ENCODE measurements at places on chromosomes 12 and 14. TPM values are rescaled to one million over a fixed set of nuclear protein-coding genes. Genes with fewer than 3 reads are reported as not detected.
A peak's percentile ranks its signal among the peaks of the same experiment; 100 is the strongest.

The CLEC4A gene
- total RNA-seq, result not detected

GRCh38 chr12:122862872-122863701 lies 27.8 kb downstream of the HIP1R start:
- H3K27me3 ChIP-seq, result no peaks in the 10 kb centered on the region
- peaks cover 2% of the 10 kb centered on the region for H3K4me1 ChIP-seq
- DNase-seq, result no peak

The TUNAR gene
- total RNA-seq, result not detected

The PRMT5 gene
- 52.6 TPM for total RNA-seq

DNA sequence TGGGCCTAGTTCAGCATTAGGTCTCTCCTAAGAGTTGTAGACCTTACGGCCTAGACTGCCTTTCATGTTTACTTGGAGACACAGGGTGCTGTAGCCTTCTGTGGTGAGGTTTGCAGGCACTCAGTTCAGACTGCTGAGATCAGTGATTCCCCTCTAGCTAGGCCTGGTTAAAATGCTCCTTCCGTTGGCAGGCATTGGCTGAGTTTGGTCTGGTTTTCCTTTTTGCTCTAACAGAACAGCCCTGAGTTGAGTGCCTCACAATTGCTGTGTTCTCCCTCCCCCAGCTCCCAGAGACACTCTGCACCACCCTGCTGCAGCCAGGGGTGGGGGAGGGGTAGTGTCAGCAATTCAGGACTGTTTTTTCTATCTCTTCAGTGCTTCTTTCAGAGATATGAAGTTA lies 178.9 kb upstream of the DYRK2 start:
- no peak overlapping the region for H3K4me3 ChIP-seq
- no peaks in the 10 kb centered on the region for H3K4me1 ChIP-seq
- no peaks in the 10 kb centered on the region for H3K36me3 ChIP-seq
- H3K27me3 ChIP-seq, result peaks cover 8% of the 10 kb centered on the region
- peak overlapping the region; percentile 44 for H3K27ac ChIP-seq
- no peak for DNase-seq

DNA sequence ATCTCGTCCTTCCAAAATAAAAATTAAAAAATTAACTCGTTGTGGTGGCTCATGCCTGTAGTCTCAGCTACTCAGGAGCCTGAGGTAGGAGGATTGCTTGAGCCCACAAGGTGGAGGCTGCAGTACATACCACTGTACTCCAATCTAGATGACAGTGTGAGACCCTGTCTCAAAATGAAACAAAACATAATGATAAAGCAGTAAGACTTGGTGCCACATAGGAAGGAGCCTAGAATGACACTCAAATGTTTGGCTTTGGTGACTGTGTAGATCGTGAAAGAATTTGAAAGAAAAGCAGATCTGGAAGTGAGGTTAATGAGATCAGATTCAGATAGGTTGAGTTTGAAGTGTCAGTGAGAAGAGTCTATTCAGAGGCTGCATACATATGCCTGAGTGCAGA lies 150.1 kb upstream of the ATP2B1 start:
- H3K27ac ChIP-seq, result no peak overlapping the region
- peaks cover 20% of the 10 kb centered on the region for H3K36me3 ChIP-seq
- peaks cover 48% of the 10 kb centered on the region for H3K4me1 ChIP-seq
- H3K27me3 ChIP-seq, result no peaks in the 10 kb centered on the region

- H3K36me3 ChIP-seq, result no peaks in the 10 kb centered on the region
- H3K4me3 ChIP-seq, result no peak overlapping the region
- H3K4me1 ChIP-seq, result no peaks in the 10 kb centered on the region
Measured at GRCh38 chr12:85441025-85441424, 161.0 kb downstream of the ALX1 start.

- DNase-seq, result no peak
- no peaks in the 10 kb centered on the region for H3K36me3 ChIP-seq
- peaks cover 19% of the 10 kb centered on the region for H3K27me3 ChIP-seq
- no peaks in the 10 kb centered on the region for H3K4me1 ChIP-seq
- no peak overlapping the region for H3K27ac ChIP-seq
Measured at GRCh38 chr14:103301512-103302354, 32.3 kb upstream of the EIF5 start.

- no peak overlapping the region for H3K4me3 ChIP-seq
- H3K27ac ChIP-seq, result no peak overlapping the region
- no peaks in the 10 kb centered on the region for H3K4me1 ChIP-seq
- H3K36me3 ChIP-seq, result no peaks in the 10 kb centered on the region
- peaks cover 2% of the 10 kb centered on the region for H3K27me3 ChIP-seq
- no peak for DNase-seq
Measured at GRCh38 chr12:109701064-109701463, 12.6 kb upstream of the FAM222A start.

GRCh38 chr14:61121355-61121787 lies 140.3 kb downstream of the SLC38A6 start:
- no peak for DNase-seq
- H3K4me1 ChIP-seq, result peaks cover 5% of the 10 kb centered on the region
- H3K27ac ChIP-seq, result no peak overlapping the region
- no peaks in the 10 kb centered on the region for H3K36me3 ChIP-seq

DNA sequence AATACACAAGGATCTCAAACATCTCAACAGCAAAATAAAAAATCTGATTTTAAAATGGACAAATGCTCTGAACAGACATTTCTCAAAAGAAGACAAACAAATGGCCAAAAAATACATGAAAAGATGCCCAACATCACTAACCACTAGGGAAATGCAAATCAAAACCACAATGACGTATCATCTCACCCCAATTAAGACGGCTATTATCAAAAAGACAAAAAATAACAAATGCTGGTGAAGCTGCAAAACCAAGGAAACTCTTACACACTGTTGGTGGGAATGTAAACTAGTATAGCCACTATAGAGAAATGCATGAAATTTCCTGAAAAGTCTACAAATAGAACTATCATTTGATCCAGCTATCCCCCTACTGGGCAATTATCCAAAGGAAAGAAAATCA lies 145.0 kb downstream of the BTG1 start:
- no peak overlapping the region for H3K4me3 ChIP-seq
- no peak for DNase-seq
- peaks cover 15% of the 10 kb centered on the region for H3K36me3 ChIP-seq
- no peak overlapping the region for H3K27ac ChIP-seq
- H3K4me1 ChIP-seq, result peaks cover 12% of the 10 kb centered on the region
- H3K27me3 ChIP-seq, result no peaks in the 10 kb centered on the region

DNA sequence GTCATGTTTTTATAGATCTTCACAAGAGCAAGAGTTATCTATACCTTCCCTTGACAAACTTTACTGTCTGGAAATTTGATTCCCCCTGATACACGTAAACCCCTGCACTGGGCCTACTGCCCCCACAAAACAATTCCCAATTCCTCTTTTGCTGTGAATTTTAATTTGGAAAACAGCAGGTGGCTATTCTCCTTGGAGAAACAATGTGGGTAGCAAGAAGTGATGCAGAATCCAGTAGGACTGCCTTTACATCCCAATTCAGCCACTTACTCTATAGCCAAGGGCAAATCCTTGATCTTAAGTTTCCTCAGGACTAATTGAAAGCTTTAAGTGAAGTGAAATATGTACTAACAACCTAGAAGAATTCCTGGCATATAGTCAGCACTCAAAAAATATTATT lies 129.3 kb downstream of the ACSS3 start:
- no peaks in the 10 kb centered on the region for H3K4me1 ChIP-seq
- H3K27ac ChIP-seq, result no peak overlapping the region
- no peaks in the 10 kb centered on the region for H3K36me3 ChIP-seq
- H3K27me3 ChIP-seq, result no peaks in the 10 kb centered on the region

The C14orf39 gene
- total RNA-seq, result not detected

DNA sequence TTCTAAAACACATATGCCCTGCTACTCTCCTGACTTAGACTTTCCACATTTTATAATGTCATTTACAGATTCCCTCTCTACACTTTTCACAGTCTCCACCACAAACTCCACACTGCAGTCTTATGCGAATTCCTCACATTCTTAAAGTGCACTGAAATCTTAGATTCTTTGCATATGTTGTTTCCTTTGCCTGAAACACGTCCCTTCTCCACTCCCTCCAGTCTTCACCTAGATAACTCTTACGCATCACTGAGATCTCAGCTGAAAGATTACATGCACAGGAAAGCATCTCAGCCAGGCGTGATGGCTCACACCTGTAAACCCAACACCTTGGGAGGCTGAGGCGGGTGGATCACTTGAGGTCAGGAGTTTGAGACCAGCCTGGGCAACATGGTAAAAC lies 3.8 kb upstream of the ARHGAP9 start:
- H3K36me3 ChIP-seq, result peaks cover 13% of the 10 kb centered on the region
- peaks cover 48% of the 10 kb centered on the region for H3K4me1 ChIP-seq
- H3K4me3 ChIP-seq, result no peak overlapping the region
- H3K27me3 ChIP-seq, result no peaks in the 10 kb centered on the region
- H3K27ac ChIP-seq, result no peak overlapping the region

The ENO2 gene
- 160 TPM for total RNA-seq

GRCh38 chr12:68306564-68306963 lies 25.6 kb downstream of the MDM1 start:
- DNase-seq, result no peak
- H3K4me1 ChIP-seq, result peaks cover 11% of the 10 kb centered on the region
- no peaks in the 10 kb centered on the region for H3K27me3 ChIP-seq
- no peak overlapping the region for H3K4me3 ChIP-seq

The PLCZ1 gene
- not detected for total RNA-seq

The FOXG1 gene
- total RNA-seq, result not detected

The OR6C2 gene
- not detected for total RNA-seq

GRCh38 chr14:37707716-37708115 lies 112.3 kb downstream of the TTC6 start:
- DNase-seq, result no peak
- H3K36me3 ChIP-seq, result no peaks in the 10 kb centered on the region
- H3K27me3 ChIP-seq, result no peaks in the 10 kb centered on the region
- H3K4me3 ChIP-seq, result no peak overlapping the region
- H3K27ac ChIP-seq, result no peak overlapping the region
- no peaks in the 10 kb centered on the region for H3K4me1 ChIP-seq

GRCh38 chr12:51082561-51083125 lies 753 bp downstream of the CSRNP2 start:
- DNase-seq, result peak; percentile 31
- H3K4me3 ChIP-seq, result peak overlapping the region; percentile 85
- H3K4me1 ChIP-seq, result peaks cover 30% of the 10 kb centered on the region
- peaks cover 22% of the 10 kb centered on the region for H3K36me3 ChIP-seq
- H3K27ac ChIP-seq, result peak overlapping the region; percentile 87
- no peaks in the 10 kb centered on the region for H3K27me3 ChIP-seq

DNA sequence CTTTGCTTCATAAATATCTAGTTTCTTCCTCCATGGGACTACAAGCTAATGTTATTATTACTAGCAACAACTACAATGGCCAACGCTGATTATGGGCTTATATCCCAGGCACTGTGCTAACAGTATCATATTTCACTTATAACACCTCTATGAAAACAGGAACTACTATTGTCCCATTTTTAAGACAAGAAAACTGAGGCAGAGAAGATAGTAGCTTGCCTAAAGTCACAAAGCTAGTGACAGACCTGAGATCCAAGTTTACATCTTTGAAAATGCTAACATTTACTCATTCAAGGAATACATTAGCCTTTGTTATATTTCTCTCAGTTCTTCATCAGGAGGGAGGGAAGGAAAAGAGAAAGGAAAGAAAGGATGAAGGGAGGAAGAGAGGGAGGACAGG lies 32.8 kb downstream of the GIT2 start:
- no peak overlapping the region for H3K4me3 ChIP-seq
- H3K27me3 ChIP-seq, result no peaks in the 10 kb centered on the region
- peak overlapping the region; percentile 76 for H3K27ac ChIP-seq
- peaks cover 56% of the 10 kb centered on the region for H3K36me3 ChIP-seq
- DNase-seq, result no peak

DNA sequence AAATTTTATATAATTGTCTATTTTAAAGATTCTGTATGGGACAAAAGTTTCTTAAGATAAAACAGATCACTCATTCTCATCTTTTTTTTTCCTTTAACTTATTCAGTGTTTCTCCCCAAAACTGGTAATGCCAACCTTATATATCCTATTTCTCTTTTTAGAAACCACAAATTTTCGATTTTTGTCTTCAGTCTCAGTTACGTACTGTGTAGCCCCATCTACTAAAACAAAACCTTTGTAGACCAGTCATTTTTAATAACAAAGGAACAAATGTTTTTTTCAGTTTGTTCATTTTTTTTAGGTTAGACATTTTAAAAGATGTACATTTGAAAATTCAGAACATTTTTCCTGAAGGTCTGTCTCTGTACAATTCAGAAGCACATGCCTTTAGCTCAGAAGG lies 18.2 kb downstream of the PNMA1 start:
- peaks cover 25% of the 10 kb centered on the region for H3K4me1 ChIP-seq
- no peak for DNase-seq
- H3K36me3 ChIP-seq, result peaks cover 6% of the 10 kb centered on the region
- no peaks in the 10 kb centered on the region for H3K27me3 ChIP-seq

GRCh38 chr12:66776974-66777373 lies 98.1 kb upstream of the GRIP1 start:
- H3K4me3 ChIP-seq, result peak overlapping the region; percentile 42
- H3K36me3 ChIP-seq, result peaks cover 19% of the 10 kb centered on the region
- peaks cover 41% of the 10 kb centered on the region for H3K4me1 ChIP-seq
- peaks cover 43% of the 10 kb centered on the region for H3K27me3 ChIP-seq
- DNase-seq, result peak; percentile 83

DNA sequence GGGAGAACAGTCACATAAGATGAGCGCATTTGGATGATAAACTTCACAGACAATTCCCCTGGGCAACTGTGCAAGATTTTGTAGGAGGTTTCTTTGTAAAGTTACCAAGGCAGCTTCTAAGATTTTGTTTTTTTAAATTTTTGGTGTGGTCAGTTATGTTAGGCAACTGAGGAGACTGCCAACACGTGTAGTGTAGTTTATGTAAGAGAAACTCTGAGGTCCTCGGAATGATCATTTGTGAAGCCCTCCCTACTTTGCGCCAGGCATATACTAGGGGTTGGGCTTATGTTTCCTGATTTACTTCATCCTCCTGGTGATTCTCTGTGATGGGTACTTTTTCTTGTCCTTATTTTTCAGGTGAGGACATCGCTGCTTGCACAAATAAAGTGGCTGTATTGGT lies 433.6 kb downstream of the TMEM132D start:
- no peak for DNase-seq
- no peaks in the 10 kb centered on the region for H3K27me3 ChIP-seq
- H3K36me3 ChIP-seq, result no peaks in the 10 kb centered on the region
- no peak overlapping the region for H3K27ac ChIP-seq

The RGS6 gene
- 1.4 TPM for total RNA-seq

The RNASE1 gene
- not detected for total RNA-seq

- H3K4me3 ChIP-seq, result no peak overlapping the region
- no peak for DNase-seq
- H3K27ac ChIP-seq, result no peak overlapping the region
- peaks cover 11% of the 10 kb centered on the region for H3K4me1 ChIP-seq
- H3K36me3 ChIP-seq, result no peaks in the 10 kb centered on the region
- peaks cover 25% of the 10 kb centered on the region for H3K27me3 ChIP-seq
Measured at GRCh38 chr12:131833896-131834641, 5.9 kb downstream of the MMP17 start.

DNA sequence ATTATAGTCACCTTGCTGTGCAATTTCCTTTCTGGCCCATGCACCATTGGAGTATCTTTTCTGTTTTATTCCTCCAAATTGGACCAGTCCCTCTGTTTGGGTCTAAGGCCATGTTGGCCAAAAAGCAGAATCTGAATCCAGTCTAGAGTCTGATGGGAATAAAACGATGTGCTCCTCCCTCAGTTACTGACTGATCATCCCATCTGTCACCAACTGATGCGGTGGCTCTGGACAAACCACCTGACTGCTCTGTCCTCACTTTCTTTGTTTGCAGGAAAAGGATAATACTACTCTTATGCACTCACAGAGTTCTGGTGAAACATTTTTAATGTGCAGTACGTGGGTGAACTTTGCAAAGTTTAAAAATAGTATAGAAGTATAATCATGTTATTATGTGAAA lies 120.2 kb upstream of the HIF1A start:
- H3K36me3 ChIP-seq, result peaks cover 4% of the 10 kb centered on the region
- H3K27me3 ChIP-seq, result peaks cover 13% of the 10 kb centered on the region
- H3K4me1 ChIP-seq, result peaks cover 77% of the 10 kb centered on the region
- H3K4me3 ChIP-seq, result no peak overlapping the region

All from activated CD4-positive, alpha-beta T cell treated with anti-CD3 and anti-CD28 coated beads, Interleukin-2, amount 10 ng/mL, durations not matched to agents 7 days and 5 days (primary cell).